Thoracic aorta (tissue), 2 donors: ENCODE measurements at places on chromosomes 13 and 19.

- no peak for DNase-seq
Measured at GRCh38 chr19:991174-991931, 7.2 kb downstream of the WDR18 start.

GRCh38 chr19:4233282-4233853 lies 4.0 kb downstream of the EBI3 start:
- no peak for DNase-seq

DNA sequence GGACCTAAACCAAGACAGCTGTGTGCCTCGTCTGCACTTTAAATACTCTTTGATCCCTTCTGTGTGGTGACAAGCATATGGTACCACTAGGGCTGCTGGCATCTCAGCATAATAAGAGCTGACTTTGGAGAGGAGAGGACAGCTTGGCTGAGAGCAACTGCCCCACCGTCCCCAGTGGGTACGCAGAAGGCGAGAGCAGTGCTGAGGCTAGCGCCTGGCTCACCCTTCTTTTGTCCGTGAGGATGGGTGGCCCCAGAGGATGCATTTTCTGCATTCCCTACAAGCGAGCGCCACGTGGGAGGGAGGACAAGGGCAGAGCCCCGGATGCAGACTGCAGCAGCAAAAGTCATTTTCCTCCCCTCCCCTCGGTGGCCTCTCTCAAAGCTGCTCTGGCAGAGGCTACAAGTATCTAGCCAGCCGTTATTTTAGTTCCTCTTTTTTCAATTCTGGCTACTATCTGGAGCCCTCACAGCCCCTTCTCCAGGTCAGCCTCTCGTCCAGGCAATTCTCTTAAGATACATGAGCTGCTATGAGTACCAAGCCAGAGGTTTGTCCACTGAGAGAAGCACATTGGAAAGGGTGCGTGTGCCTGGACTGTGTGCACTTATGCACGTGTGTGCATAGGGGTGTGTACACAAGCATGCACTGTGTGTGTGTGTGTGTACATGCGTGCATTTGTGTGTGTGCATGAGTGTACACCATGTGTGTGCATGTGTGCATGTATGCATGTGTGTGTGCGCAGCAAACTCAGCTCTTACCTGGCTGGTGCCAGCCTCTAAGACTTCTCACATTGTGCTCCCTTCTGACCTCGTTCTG lies 51.3 kb downstream of the RAB20 start:
- no peak for DNase-seq

DNA sequence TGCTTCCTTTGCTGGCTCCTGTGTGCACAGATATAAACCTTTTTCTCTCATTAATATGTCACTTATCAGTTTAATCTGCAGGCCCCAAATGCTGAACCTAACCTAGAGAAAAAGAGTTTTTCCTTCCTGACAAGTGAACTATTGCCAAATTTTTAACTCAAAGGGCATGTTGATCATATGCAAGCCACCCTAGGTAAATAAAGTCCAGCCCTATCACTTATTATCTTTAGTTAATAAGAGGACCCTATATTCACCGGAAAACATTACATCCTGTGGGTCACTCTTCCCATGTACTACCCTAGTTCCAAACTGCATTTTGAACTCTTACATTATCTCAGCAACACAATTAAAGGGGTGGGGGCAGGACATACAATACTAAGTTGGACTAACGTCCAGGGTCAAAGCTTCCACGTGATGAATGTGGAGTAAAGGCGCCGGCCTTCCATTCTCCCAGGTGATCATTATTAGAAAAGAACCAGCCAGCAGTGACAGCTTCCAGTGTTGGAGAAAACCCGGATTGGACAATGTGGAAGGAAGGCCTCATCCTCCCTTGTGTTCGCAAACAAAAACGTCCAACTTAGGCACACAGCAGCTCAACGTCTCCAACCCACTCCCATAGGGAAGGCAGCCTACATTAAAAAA lies 86.6 kb downstream of the STK24 start:
- DNase-seq = no peak

DNA sequence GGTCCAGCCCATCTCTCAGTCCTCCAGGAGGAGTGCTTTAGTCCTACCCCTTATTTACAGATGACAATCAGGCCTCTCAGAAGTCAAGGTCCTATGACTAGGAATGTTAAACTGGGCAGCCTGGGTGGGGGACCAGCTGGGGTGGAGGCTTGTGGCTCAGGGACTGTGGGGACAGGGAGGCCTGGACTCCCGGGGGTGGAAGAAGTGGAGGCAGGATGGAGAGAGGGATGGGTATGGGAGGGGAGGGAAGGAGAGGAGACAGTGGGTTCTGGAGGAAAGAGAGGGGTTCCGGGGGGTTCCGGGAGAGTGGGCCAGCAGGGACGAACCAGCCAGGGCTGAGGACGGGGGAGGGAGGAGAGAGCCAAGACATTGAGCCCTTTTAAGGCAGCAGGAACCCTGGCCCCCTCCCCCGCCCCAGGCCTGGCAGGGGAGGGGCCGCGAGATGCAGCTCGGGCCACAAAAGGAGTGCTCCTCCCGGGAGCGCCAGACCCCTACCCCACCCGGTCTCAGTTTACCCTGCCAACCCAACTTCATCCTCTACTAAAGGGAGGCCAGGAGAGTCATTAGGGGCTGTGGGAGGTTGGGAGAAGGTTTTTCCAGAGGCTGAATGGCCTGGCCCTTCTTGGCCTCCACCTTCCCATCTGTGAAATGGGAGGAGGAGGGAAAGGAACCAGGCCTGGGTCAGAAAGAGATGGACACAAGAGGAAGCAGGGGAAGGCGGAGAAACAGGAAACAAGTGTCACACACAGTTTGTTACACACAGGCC lies 1.7 kb downstream of the DMPK start:
- DNase-seq = no peak

- no peak for DNase-seq
Measured at GRCh38 chr19:16561382-16561781, 10.8 kb downstream of the SLC35E1 start.

DNA sequence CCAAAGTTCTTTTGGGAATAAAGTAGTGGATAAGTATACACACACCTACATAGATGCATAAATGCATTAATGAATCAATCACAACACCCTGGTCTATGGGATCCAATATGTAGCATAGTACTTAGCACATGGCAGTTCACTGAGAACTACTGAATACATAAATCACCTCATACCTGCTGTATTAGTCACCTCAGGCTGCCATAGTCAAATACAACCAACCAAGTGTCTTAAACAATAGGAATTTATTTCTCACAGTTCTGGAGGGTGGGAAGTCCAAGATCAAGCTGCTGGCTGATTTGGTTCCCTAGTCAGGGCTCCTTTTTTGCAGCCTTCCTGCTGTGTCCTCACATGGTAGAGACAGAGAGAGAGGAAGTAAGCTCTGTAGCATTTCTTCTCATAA lies 228.2 kb downstream of the NHLRC3 start:
- DNase-seq = no peak

- no peak for DNase-seq
Measured at GRCh38 chr13:34577051-34577450, 365.0 kb upstream of the NBEA start.

GRCh38 chr13:31638577-31638976 lies 100.7 kb upstream of the RXFP2 start:
- DNase-seq = no peak

DNA sequence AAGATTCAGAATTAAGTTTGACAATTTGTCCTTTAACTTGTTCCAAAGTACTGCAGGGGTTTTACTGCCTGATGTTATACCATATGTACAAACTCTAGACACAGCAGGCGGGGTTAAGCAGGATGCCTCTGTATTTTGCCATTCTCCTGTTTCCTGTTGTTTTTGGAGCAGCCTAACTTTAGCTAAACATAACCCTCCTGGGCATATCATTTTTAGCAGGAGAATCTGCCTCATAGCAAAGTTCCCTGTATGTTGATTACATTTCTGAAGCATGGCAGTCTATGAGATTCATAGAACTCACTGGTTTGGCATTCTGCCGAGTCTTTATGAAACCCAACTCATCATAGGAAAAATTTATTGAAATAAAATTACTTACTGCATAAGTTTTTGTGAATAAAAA lies 5.2 kb downstream of the LHFPL6 start:
- DNase-seq = no peak

DNA sequence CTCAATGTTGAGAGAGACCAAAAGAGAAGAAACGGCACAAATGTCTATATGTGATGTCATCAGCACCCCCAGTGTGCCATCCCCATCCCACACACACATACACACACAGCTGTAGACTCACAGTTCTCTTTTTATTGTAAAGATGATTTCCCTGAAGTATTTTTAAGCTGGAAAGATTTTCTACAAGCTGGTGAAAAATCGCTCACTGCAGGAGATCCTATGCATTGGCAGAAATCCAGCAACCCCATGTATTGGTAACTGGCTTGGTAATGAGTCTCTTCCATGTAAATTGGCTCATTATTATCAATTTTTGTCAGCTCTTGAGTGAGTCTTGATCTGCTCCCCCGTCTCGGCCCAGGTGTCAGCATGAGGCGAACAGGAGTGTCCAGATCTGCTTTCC lies 107.1 kb upstream of the UQCRFS1 start:
- no peak for DNase-seq

- no peak for DNase-seq
Measured at GRCh38 chr19:8584965-8585893, 8.0 kb upstream of the MYO1F start.

DNA sequence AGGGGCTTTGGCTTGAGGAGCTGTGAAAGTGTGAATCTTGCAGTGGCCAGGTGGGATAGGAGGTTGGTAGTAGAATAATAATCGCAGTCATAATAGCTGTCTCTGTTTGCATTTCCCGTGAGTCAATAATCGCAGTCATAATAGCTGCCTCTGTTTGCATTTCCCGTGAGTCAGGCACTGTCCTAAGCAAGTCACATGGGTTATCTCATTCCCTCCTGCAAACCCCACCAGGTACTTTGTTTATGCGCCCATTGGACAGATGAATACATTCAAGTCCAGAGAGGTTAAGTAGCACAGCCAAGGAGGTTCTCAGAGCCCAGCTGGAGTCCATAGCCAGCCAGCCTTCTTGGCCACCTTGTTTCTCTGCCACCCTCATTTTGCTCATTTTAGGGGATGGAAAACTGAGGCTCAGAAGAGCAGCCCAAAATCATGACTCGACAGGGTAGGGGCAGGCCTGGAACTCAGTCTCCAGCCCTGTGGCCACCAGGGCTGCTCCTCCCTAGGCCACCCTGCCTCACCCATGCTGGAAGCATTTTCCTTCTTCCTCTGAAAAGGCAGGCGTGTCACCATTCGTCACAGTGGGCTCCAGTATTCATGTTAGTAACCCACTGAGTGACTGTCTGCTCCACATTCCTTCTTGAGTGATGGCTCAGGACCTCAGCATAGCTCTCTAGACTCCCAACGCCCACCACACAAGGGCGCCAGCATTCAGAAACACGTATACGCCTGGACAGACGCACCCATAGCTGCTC lies 206.2 kb downstream of the URI1 start:
- no peak for DNase-seq

- no peak for DNase-seq
Measured at GRCh38 chr13:48165727-48166126, 67.3 kb upstream of the ITM2B start.

DNA sequence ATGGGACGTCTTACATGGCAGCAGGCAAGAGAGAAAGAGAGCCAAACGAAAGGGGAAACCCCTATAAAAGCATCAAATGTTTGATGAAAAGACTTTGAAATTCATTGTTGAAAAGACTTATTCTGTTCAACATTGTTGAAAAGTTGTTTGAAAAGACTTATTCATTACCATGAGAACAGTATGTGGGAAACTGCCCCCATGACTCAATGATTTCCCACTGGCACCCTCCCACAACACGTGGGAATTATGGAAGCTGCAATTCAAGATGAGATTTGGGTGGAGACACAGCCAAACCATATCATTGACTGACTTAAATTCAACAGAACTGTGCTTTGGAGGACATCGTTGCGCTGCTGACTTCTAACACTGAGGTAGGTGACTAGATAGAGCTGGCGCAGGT lies 48.0 kb upstream of the RCBTB2 start:
- DNase-seq = no peak

GRCh38 chr19:11693505-11694499 lies 44.9 kb downstream of the ZNF823 start:
- no peak for DNase-seq

DNA sequence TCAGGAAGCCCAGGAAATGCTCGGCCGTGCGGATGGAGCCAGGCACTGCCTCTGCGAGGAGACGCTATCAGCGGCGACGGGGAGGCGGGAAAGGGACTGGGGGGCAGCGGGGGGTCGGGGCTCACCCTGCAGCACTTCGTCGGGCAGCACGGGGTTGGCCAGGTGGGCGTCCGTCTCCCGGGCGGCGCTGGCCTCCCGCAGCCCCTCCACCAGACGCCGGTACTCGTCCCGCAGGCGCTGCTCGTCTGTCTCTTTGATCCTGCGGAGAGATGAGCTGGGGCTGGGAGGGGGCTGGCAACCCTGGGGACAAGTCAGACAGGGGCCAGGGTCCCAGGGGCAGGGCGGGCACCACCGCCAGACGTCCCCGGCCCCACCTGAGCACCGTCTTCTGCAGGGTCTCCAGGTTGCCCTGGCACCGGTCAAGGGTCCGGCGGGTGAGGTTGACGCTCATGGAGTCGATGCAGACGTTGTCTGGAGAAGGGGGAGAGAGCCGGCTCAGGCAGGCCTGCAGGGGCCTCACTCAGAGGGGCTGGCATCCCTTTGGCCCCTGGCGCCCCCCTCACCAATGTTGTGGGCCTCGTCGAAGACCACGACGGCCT lies 6.4 kb downstream of the ERCC2 start:
- DNase-seq = no peak

- DNase-seq = no peak
Measured at GRCh38 chr19:49862391-49863253, 4.8 kb downstream of the PNKP start.

- DNase-seq = no peak
Measured at GRCh38 chr19:7883796-7884570, 4.3 kb upstream of the LRRC8E start.

DNA sequence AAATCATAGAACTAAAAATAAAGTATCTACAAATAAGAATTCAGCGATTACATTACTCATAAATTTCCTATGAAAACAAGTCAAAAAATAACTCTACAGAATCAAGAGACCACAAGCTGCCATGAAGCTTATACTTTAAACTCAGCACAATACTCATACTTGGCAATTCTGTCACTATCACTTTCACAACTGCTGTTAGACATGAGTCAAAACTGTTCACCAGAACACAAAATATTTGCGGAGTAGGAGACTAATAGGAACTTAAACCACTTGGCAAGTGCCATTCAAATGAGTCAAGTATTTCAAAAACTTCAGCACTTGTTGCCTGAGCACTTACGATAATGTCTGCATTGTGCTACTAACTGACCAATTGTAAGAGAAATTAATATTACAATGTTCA lies 387.8 kb upstream of the GPC6 start:
- DNase-seq = no peak

DNA sequence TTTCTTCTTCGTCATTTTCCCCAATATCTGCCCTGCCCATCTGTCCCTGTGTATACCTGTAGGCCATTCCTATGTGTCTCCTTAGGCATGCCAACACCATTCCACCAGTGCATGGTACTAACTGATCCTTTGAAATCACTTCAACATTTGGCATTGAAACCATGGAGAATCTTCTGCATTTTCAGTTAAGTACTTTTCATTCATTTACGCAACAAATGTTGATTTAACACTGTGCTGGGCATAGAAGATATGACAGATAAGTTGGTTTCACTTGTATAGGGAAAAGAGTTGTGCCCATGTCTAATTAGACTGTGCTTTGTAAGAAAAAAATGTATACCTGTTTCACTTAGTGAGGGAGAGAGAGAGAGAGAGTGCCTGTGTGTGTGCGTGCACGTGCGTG lies 77.9 kb upstream of the FLT1 start:
- no peak for DNase-seq

- DNase-seq = no peak
Measured at GRCh38 chr19:29664753-29665214, 477 bp upstream of the PLEKHF1 start.
